Suprapubic skin (tissue), 4 donors: ENCODE measurements at places on chromosomes 5 and 9.

- no peak for DNase-seq
- H3K4me3 ChIP-seq = no peak overlapping the region
- no peaks in the 10 kb centered on the region for H3K36me3 ChIP-seq
- no peaks in the 10 kb centered on the region for H3K4me1 ChIP-seq
Measured at GRCh38 chr5:38651806-38652205, 95.4 kb upstream of the LIFR start.

DNA sequence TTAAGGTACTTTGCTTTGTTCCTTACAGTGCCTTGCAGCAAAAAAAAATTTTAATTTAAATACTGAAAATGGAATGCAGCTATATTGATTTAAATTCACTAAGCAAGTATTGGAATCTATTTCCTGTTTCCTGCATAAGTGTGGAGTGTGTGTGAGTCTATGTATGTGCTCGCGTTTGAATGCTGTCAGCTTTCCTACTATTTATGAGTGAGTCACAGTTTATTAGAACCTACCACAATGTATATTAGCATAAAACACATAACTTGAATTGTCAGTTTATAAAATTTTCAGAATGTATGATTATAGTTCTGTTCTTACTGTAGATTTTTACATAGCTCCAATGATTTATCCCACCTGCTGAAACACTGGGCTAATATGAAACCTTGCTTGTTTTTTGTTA lies 302.1 kb downstream of the NR2F1-AS1 start:
- H3K27ac ChIP-seq = no peak overlapping the region
- no peak overlapping the region for H3K4me3 ChIP-seq
- DNase-seq = no peak
- no peaks in the 10 kb centered on the region for H3K36me3 ChIP-seq
- no peaks in the 10 kb centered on the region for H3K27me3 ChIP-seq

DNA sequence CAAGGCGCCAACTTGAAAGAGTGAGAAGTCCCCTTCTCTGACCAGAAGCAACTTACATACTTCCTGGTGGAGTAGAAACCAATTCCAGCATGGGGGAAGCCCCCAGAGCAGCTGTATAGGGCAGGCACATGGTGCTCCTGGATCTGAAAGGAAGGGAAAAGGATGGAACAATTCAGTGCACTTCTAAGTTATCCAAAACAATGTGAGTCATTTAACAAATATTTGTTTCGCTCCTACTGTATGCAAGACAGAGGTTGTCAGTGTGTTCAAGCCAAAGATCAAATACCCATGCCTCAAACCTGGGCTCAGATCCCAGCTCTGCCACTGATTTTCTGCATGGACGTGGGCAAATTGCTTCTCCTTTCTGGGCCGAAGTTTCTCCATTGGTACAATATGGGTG lies 67.1 kb downstream of the LHX2 start:
- no peak for DNase-seq
- H3K4me1 ChIP-seq = peaks cover 16% of the 10 kb centered on the region
- H3K36me3 ChIP-seq = no peaks in the 10 kb centered on the region
- H3K4me3 ChIP-seq = no peak overlapping the region
- H3K27me3 ChIP-seq = peaks cover 2% of the 10 kb centered on the region

GRCh38 chr9:113222482-113222841 lies 1.1 kb downstream of the SLC31A1 start:
- H3K4me1 ChIP-seq = peaks cover 35% of the 10 kb centered on the region
- no peaks in the 10 kb centered on the region for H3K36me3 ChIP-seq
- DNase-seq = no peak
- H3K27ac ChIP-seq = peak overlapping the region; percentile 81
- peak overlapping the region; percentile 81 for H3K4me3 ChIP-seq
- no peaks in the 10 kb centered on the region for H3K27me3 ChIP-seq

GRCh38 chr5:168790002-168790635 lies 211.0 kb upstream of the PANK3 start:
- DNase-seq = no peak
- H3K36me3 ChIP-seq = no peaks in the 10 kb centered on the region
- H3K4me1 ChIP-seq = peaks cover 6% of the 10 kb centered on the region
- no peak overlapping the region for H3K27ac ChIP-seq
- H3K4me3 ChIP-seq = no peak overlapping the region
- H3K27me3 ChIP-seq = peaks cover 4% of the 10 kb centered on the region

DNA sequence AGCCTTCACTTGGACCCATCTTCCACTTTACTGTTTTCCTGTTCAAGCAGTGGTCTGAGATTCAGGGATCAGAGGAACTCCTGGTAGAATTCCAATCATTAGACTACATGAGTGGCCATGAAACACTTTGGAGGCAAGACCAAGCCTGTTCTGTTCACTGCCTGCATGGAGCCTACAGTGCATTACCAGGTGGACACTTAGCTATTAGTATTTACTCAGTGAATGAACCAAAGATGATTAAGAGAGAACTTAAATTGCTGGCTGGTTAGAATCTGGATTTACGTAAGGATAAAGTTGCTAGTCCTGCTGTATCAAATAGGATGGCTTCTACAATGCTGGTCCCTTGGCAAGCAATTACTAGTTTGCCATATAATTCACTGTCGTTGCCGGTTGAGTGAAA lies 245.5 kb downstream of the ARRDC3 start:
- H3K4me1 ChIP-seq = peaks cover 20% of the 10 kb centered on the region
- no peak overlapping the region for H3K27ac ChIP-seq
- no peak for DNase-seq
- no peak overlapping the region for H3K4me3 ChIP-seq

- DNase-seq = no peak
- no peaks in the 10 kb centered on the region for H3K27me3 ChIP-seq
- H3K4me1 ChIP-seq = peaks cover 20% of the 10 kb centered on the region
- H3K4me3 ChIP-seq = no peak overlapping the region
Measured at GRCh38 chr5:119410448-119411159, 41.7 kb upstream of the HSD17B4 start.

GRCh38 chr9:96719921-96720320 lies 58.0 kb downstream of the ZNF510 start:
- peak overlapping the region; percentile 37 for H3K4me3 ChIP-seq
- DNase-seq = no peak
- no peaks in the 10 kb centered on the region for H3K36me3 ChIP-seq
- peaks cover 7% of the 10 kb centered on the region for H3K27me3 ChIP-seq

DNA sequence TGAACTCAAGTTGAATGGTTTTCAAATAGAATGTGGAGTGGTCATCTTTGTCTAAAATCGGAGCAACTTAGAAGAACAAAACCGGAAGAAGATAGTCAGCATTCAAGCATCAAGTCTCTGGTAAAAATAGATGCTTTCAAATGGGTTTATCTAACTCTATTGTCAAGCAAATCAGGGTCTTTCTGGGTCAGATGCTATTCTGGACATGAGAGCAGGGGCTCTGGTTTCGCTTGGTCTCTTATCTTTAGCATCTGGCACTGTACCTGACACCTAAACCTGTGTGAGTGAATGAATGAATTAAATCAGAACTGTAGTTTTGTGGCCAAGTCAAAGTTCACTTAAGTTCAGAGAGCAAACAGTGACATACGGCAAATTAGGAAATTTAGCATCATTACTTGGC lies 173.5 kb downstream of the SLIT3 start:
- H3K36me3 ChIP-seq = no peaks in the 10 kb centered on the region
- no peak overlapping the region for H3K27ac ChIP-seq
- no peak overlapping the region for H3K4me3 ChIP-seq
- peaks cover 5% of the 10 kb centered on the region for H3K4me1 ChIP-seq
- H3K27me3 ChIP-seq = no peaks in the 10 kb centered on the region
- DNase-seq = no peak

DNA sequence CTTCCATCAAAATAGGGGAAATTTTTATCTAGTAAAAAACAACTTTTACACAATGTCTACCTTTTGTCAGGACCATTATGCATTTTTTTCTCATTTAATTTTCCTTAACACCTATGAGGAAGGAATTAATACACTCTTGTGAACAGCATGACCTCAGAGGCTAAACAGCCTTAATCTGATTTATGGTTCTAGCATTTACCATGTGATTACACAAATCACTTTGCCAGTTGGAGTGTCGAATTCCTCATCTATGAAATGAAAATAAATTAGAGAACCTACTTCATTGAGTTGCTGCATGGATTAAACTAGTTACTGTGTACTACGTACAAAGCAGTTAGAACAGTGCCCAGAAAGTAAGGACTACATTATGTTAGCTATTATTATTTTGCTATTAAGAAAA lies 187.7 kb upstream of the MPDZ start:
- DNase-seq = no peak
- H3K27ac ChIP-seq = no peak overlapping the region
- no peaks in the 10 kb centered on the region for H3K27me3 ChIP-seq
- H3K4me1 ChIP-seq = no peaks in the 10 kb centered on the region
- H3K4me3 ChIP-seq = no peak overlapping the region
